Bronchus fibroblast of lung (primary cell): ENCODE measurements at places on chromosomes 12 and 14. TPM values are rescaled to one million over a fixed set of nuclear protein-coding genes. Genes with fewer than 3 reads are reported as not detected.

The KRT78 gene
- not detected in 2 replicates for total RNA-seq

The TC2N gene
- under 0.01 TPM in 1 of 2 replicates, not detected in the other for total RNA-seq

The TAS2R46 gene
- total RNA-seq, result not detected in 2 replicates

The GARIN6 gene
- not detected in 2 replicates for total RNA-seq

The RD3L gene
- not detected in 2 replicates for total RNA-seq

The FAM216A gene
- total RNA-seq, result 22.0 and 26.4 TPM in 2 replicates

The CFAP73 gene
- total RNA-seq, result not detected in 2 replicates

The PTPRQ gene
- 0.59 and 1.3 TPM in 2 replicates for total RNA-seq
